LHCN-M2 (cell line): ENCODE measurements at places on chromosomes 5 and 9. TPM values are rescaled to one million over a fixed set of nuclear protein-coding genes. Genes with fewer than 3 reads are reported as not detected.

Gene GLRA1
- total RNA-seq, result not detected in 2 replicates

Gene SLC26A2
- total RNA-seq, result 36.2 and 36.3 TPM in 2 replicates

Gene SPINK13
- not detected in 2 replicates for total RNA-seq

Gene CTSV
- total RNA-seq, result 8.1 and 12.2 TPM in 2 replicates

Gene IFNA2
- not detected in 2 replicates for total RNA-seq

Gene CA9
- 2.4 and 3.8 TPM in 2 replicates for total RNA-seq

Gene CD14
- 0.96 and 1.1 TPM in 2 replicates for total RNA-seq

Gene ADAMTS12
- total RNA-seq, result 8.2 and 11.6 TPM in 2 replicates

Gene PCDHGA7
- 0.57 and 0.77 TPM in 2 replicates for total RNA-seq

Gene PTGDS
- 2.0 TPM in 1 of 2 replicates, not detected in the other for total RNA-seq

Gene PLPP7
- 19.9 and 22.4 TPM in 2 replicates for total RNA-seq

- no peak for DNase-seq
These were observed 11.1 kb downstream of the SMU1 start for GRCh38 chr9:33065157-33066076.

DNA sequence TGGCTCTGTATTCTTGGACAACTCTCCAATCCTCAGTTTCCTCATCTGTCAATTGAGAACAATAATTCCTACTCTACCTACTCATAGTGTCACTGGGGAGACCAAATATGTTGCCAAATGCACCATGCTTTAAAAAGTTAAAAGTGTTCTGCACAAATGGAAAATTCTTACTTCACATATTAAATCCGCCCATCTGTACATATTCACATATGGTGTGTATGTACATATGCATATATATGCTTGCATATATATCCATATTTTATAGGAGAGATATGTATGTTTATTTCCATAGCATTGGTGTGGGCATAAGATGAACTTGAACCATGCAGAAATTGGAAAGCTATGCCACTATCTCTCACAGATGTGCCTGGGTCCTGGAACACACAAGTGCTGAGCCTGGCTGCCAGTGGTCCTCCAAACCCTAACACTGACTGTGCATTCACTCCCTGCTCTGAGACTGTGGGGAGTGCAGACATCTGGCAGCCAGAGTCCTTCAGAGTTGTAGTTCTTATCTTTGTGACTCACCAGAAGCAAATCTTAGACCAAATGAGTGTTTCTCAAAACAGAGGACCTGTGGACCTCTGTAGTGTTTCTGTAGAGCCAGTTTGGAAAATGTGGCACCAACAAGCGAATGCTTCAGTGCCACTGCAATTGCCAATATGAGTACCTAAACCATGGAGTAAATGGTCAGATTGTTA, 168.7 kb downstream of the GRIA1 start:
- peak; percentile 54 for DNase-seq

- peak; percentile 77 for DNase-seq
These were observed 782 bp upstream of the SKP1 start for GRCh38 chr5:134177369-134178095.

- DNase-seq, result no peak
These were observed 147.8 kb downstream of the NNT start for GRCh38 chr5:43750809-43751208.

DNA sequence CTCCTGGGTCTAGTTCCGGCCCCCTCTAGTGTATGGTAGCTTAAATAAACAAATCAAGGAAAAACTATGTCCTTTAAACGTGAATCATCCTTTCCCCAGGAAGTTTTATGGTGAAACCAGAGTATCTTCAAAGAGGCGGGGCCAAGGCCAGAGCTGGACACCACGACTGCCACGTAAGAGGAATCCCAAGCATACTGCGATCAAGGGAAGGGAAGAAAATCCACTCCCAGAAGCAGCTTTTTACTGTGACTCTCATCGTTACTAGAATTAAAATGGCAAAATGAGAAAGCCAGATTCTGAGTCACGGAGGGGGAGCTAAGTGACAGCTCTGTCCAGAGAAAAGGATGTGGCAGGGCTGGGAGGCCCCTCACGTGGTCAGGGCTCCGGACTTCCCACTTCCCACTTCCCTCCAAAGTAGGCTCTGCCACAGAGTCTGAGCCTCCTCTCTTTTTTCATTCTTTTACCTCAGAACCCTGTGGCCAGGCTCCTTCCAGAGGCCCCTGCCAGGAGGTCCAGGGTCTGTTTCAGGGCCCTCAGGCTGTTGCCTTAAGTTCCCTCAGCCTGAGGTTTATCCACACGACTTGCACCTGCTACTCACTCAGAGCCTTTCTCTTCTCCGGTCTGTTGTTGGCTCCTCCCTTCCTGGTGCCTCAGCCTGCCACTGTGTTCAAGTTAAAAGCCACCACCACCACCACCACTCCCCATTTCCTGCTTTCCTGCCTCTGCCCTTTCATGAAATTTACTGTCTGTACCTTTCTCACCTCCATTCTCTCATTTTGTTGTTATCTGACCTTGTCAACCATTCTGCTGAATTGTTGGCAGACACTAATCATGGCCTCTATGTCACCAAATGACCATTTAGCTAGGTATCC, 1.4 kb upstream of the GLRX start:
- peak; percentile 94 for DNase-seq

- DNase-seq, result no peak
These were observed 1.8 kb upstream of the CCL28 start for GRCh38 chr5:43413966-43414365.

DNA sequence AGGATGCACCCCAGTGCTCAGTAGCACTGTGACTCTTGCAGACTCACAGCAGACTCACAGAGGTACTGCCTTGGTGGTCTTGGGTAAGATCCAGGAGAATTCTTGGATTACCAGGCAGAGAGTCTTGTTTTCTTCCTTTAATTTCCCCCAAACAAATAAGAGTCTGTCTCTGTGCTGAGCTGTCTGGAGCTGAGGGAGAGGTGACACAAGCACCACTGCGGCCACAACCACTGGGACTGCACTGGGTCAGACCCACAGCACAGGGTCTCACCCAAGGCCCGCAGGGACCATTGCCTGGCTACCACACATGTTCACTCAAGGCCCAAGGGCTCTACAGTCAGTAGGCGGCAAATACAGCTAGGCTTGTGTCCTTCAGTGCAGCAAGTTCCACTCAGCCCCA, 11.4 kb upstream of the YTHDC2 start:
- no peak for DNase-seq

- no peak for DNase-seq
These were observed 405.6 kb upstream of the ZNF608 start for GRCh38 chr5:125152044-125152443.

DNA sequence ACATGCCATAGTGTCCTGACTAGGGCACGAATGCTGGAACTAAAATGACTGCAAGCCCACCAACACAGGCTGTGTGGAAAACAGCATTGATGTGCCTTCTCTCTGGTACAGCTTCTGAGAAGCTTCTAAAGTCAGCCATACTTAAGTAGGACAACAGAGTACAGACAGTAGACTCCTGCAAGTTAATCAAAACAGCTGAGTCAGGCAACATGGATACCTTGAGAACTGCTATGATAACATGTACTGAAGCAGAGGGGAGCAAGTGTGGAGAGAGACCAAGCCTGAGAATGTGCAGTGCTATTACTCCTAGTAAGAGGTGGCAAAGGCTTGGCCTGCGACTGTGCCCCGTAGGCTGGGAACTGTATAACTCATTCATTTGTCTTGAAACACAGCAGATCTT, 2.5 kb downstream of the ISCA1 start:
- DNase-seq, result no peak

- no peak for DNase-seq
These were observed 80.7 kb downstream of the KCNIP1 start for GRCh38 chr5:170584450-170585058.

DNA sequence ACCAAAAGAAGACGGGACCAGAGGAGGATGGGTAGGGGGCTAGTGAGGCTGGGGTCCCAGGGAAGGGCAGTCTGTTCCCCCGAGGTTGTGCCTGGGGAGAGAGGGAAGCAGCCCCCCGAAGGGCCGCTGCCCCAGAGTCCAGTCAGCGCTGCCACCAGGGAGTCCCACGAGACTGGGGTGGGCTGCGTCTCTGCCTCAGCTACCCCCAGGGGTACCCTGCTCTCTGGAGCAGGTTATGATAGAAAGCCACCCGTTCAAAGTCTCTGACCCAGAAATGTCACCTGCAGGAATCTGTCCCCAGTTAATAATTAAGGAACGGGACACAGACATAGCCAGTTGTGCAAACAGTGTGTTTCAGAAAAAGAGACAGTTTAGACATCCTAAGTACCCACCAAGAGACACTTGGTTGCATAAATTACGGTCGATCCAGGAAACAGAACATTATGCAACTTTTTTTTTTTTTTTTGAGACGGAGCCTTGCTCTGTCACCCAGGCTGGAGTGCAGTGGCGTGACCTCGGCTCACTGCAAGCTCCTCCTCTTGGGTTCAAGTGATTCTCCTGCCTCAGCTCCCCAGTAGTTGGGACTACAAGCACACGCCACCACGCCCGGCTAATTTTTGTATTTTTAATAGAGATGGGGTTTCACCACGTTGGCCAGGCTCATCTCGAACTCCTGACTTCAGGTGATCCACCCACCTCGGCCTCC, 10.7 kb upstream of the AGPAT2 start:
- no peak for DNase-seq

DNA sequence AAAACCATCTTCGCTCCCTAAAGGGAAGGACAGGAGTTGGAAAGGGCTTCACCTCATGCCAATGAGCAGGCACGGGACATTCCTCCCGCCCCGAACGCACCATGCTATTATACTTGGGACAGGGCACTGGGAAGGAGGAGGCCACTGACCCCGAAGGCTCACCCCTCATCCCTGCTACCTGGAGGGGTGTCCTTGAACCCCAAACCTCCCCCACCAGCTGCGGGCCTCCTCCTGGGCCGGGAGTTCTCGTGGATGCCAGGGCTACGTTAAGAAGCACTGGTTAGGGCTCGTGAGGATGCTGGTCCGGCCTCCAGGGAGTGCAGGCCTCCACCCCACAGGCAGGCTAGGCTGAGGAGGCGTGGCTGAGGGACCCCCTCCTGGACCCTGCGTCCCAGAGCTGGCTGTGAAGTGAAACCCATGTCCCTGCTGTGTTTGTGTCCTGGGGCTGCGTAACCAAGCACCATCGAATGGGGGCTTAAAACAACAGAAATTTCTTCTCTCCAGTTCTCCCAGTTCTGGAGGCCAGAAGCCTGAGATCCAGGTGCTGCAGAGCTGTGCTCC, 111.0 kb upstream of the SARDH start:
- DNase-seq, result no peak

DNA sequence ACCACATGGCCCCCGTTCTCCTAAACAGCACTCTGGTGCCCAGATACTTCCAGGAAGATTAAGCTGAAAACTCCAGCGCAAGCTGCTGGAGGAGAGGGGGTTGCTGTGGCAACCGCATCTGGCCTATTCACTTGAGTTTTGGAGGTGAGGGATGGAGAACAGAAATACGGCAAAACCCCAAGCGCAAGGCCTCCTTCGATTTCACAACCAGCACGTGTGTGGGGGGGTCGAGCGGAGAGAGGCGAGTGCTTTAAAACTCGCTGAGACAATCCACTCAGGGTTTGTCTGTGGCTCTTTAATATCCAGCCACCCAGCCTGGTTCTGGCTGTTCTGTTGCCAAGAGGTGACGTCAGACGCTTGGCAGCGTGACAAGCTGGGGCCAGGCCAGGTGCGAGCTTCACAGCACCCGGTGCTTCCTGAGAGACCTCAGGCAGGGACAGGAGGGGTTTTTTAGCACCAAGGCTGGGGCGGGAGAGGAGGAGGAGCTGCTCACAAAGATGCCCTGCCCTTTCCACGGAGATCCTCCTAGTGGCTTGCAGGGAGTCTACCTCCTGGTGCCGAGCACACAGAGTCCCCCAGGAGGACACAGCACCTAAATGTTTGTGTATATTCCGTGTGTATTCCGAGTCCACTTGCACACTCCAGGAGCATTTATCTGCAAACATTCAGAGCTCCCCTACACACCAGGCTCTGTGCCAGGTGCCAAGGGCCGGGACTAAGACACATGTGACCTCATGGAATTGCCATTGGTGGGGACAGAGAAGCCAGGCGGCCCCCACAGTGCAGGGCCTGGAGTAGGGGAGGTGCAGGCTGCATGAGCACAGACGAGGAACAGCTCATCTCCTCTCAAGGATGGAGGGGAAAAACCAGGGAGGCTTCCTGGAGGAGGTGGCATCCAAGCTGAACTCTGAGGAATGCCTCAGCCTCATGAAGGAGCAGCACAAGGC, 194.6 kb downstream of the OLFM1 start:
- DNase-seq, result no peak

DNA sequence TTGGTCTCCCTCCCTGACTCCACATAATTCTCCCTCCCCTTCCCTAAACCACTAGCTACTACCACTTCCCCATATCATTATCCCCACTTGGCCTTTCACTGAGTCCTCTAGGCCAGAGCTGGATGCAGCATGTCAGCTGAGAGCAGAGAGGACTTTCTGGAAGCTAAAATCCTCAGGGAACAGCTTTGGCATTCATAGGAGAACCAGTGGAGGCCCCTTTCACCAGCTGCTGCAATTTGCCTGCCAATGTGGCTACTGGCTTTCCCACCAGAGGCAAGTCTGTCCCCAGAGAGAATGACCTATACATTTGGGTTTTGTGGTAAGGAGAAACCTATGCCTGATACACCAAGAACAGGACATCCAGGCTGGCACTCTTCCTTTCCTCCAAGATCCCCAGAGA, 14.4 kb downstream of the FAM219A start:
- DNase-seq, result peak; percentile 56

DNA sequence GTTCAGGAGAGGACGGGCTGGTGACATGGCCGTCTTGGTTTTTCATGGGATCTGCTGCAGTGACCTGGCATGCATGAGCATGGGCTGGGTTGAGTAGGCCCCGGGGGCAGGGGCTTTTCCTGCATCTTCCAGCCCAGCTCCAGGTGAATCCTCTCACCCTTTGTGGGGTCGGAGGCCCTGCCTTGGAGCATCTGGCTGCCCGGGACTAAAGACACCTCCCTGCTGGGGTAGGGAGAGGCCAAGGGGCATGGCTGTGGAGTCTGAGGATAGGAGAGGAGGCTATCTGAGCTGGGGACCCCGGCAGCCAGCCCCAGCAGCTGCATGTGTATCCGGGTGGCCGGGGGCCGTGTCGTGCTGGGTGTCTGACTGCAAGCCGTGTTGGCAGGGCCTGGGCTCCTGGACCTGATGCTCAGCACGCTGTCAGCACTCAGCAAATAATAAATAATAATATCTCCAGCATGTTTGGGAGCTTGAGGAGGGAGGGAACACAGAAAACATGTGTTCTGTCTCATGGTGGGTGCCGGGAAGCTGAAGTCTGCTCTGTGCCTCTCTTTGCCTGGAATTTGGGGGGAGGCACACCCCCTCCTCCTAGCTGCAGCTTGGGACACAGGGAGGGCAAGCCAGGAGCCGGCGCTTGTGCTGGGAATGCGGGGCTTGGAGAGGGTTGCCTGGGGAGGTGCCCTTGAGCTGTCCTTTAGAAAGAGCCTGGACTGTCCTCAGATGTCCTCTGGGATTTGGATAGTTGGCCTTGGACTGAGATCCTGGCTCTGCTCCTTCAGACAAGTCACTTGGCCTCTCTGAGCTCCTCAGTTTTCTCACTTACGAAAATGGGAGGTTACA, 28.4 kb upstream of the PITX1 start:
- DNase-seq, result no peak

DNA sequence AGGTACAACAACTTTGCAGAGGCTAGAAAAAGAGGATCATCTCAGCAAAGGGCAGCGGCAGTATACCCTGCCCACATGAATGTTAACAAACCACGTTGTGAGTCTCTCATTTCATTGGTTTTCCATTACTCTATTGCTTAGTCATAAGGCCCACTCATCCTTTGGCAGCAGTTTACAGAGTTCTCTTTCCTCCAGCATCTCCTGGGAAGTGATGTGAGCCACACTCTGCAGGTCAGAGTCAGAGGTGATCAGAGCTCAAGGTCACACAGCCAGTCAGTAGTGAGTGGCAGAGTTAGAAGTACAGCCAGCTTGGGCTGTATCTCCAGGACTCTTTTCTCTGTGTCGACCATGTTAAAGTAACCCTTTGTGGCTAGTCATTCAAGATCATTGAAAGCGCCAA, 599.6 kb upstream of the GRAMD2B start:
- DNase-seq, result peak; percentile 64

- DNase-seq, result no peak
These were observed 52.1 kb upstream of the TYRP1 start for GRCh38 chr9:12640866-12641636.
